ENCODE measurements at places on chromosomes 5 and 9.

GRCh38 chr9:91953718-91954117, 3.7 kb upstream of the ROR2 start:
- no peak for DNase-seq

GRCh38 chr9:73441890-73442818, 290.5 kb downstream of the ANXA1 start:
- no peak for DNase-seq

- no peak for DNase-seq
These were observed 15.6 kb downstream of the UNC5A start for GRCh38 chr5:176825957-176826356.

DNA sequence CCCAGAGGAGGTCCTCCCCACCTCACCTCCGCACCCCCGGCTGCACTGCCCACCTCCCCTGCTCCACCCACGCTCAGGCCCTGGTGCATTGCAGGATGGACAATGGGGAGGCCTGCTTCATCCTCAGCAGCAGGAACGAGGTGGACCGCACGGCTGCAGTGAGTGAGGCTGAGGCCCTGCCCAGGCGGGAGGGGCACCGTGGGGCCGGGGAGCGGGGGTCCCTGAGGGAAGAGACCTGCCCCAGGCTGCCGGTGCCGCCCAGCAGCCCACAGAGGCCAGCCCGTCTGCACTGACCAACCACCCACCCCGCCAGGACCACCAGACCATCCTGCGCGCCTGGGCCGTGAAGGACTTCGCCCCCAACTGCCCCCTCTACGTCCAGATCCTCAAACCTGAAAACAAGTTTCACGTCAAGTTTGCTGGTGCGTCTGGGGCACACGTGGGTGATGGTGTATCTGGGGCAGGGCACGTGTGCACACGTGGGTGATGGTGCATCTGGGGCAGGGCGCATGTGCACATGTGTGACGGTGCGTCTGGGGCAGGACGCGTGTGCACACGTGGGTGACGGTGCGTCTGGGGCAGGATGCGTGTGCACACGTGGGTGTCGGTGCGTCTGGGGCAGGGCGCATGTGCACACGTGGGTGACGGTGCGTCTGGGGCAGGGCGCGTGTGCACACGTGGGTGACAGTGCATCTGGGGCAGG, 66.7 kb downstream of the KCNT1 start:
- DNase-seq = no peak

DNA sequence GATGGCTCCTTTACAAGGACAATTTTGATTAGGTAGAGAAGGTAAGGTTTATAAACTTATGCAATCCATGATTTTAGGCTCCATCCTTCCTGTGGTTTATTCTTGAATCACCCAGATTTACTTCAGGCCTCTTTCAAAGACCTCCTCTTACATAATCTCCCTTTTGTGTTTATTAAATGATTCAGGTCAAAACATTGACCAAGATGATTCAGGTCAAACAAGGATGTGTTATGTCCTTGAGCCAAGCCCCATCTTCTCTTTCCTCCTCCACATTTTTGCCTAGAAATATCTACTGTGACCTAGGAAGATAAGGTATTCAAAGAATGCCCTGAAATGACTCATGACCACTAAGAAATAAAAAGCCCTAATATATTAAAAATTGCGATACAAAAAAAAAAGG, 31.8 kb upstream of the TLR4 start:
- DNase-seq = no peak

GRCh38 chr5:169767938-169768337, 130.9 kb downstream of the DOCK2 start:
- no peak for DNase-seq

DNA sequence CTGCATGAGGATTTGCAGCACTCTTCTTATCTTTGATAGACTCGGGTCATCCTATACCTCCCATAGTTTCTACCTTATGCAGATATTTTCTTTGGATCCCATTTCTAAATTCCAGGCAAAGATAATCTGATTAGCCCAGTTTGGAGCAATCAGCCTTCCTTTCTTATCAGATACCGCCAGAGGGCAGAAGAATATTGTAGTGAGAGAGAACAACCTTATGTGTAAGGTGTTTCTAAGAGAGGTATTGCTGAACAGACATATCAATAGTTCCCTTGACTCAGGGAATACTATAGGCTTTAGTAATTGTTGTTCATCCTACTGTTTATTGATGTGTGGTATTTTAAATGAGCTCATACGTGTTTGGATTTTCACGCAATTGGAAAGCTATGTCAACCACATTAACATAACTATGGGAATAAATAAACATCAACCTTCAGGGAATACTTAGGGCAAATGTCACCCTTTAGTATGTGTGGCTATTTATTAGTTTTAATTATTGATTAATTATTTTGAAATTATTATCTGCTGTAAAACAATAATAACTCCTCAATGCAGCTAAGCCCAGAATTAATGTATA, 1435.2 kb upstream of the CDH9 start:
- no peak for DNase-seq

GRCh38 chr5:30156156-30156555, 1037.3 kb upstream of the CDH6 start:
- DNase-seq = no peak

DNA sequence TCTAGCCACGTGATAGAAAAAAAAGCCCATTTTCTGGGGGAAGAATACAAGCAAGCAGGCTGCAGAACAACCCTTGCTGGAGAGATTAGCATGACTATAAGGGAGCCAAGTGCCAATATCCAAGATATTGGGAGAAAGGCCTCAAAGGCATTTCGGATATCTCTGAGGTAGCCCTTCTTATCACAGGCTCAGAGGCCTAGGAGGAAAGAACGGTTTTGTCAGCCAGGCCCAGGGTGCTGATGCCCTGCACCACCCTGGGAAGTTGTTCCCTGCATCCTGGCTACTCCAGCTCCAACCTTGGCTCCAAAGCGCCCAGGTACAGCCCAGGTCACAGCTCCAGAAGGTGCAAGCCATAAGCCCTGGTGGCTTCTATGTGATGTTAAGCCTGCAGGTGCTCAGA, 66.4 kb downstream of the C9orf153 start:
- no peak for DNase-seq

DNA sequence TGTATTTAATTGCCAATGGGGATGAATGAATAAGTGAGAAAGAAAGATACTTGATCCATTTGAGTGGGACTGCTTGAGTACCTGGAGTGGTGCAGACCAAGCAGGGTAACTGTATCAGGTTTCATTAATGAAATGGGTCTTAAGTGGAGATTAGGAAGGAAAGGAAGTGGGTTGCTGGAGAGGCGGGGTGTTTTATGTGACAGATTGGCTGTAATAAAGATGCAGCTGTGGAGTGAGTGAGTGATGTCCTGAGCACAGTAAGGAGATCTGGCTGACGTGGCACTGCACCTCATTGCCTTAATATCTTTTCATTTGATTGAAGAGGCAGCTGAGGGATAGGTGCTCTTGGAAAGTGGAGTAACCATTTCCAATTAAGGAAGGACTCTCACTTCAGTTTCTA, 161.0 kb upstream of the CCDC152 start:
- no peak for DNase-seq

DNA sequence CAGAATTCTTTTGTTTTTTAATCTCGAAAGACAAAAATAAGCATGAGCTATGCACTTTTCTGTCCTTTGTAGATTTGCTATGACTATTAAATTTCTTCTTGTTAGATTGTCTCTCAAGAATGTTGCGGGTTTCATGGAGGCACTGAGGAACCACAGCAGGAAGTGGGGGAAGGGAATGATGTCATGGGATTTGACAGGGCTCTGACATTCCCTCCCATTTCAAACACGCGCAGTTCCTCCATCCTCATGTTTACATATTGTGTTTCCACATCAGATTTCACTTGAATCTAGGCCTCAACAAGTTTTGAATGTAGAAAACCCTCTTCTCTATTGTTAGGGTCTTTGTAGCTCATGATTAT, 154.8 kb downstream of the PALM2AKAP2 start:
- DNase-seq = no peak

GRCh38 chr9:78692871-78693270, 395.9 kb downstream of the PSAT1 start:
- no peak for DNase-seq

DNA sequence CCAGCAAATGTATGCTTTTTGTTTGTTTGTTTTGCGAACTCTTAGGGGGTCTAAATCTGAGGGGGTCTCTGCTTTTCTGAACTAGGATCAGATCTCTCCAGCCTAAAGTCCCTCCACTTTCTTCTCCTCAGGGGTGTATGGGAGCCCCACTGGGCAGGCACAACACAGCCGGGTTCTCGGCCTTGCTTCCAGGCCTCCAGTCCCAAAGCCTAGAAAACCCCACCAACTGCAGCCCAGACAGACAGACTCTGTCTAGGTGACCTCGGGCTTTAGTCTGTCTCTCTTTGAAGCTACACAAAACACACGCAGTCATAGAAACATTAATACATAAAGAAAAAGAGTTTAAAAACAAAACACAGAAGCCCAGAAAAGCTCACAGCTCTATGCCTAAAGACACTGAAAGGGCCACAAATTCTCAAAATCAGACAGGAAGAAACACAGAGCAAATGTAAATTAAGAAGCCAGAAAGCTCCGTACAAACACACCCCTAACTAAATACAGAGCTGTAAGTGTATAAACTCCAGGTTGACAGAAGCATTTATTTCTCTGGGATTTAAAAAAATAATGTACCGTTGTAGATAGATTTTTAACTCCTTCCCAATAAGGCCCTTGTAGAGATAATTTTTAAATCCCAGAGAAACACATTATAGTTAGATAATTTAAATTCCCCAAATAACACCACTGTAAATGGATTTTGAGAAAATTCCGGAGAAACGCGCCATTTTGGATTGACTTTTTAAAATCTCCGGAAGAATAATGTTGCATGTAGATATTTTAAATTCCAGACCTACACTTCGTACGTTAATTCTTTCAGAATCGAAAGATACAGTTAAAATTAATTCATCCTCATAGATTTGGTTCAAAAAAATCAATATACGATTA, 2.0 kb downstream of the PITX1 start:
- no peak for DNase-seq

DNA sequence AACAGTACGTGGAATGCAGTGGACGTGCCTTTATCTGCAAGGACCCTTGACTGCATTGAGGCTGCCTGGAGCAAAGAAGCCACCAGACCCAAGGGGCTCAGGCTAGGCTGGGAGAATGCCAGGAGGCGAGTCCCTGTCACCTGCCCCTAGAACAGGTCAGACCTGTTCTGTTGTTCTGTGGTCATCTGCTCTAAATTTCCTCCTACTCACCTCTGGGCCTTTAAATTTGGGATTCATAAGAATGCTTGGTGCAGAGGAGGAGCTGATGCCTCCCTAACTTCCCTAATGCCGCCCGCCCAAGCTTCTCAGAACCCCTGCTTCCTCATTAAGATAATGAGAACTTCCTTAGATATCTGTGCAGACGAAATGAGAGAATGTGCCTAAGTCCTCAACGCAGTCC, 32.0 kb downstream of the DAPK1 start:
- no peak for DNase-seq

DNA sequence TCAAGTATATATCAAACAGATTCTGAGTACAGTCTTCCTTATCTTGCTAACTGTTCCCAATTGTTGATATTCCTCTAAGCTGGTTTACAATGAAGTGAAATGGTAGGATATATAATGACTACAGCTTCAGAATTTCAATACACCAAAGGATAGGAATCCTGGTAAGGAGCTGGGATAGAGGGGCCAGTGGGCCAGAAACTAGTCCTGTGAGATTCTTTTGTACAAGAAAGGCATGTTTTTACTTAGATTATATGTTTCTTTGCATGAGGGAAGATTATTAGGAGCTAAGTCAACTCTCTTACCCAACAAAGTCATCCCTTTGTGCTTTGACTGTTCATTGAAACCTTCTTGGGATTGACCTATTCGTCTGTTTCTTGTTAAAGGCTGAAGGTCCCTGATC, 435.7 kb downstream of the PLK2 start:
- DNase-seq = no peak

- DNase-seq = no peak
These were observed 16.1 kb downstream of the CSNK1G3 start for GRCh38 chr5:123528065-123528464.

DNA sequence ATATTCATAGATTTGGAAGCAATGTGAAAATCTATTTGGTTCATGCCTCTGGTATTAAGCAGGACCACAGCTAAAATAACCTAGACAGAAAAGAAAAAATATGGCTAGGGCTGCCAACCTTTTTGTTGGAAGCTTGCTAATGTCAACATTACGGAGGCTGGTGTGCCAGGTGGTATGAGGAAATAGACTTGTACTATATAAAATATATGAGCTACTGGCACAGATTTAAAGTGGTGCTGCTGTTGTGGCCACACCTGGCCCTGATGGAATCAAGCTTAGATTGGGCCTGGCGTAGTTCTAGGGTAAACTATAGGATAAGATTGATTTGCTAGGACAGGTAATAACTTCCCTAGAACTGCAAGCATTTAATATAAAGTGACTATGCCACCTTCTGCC, 10.6 kb upstream of the PARP8 start:
- DNase-seq = no peak

GRCh38 chr5:20636686-20637085, 648.7 kb upstream of the CDH18 start:
- no peak for DNase-seq

DNA sequence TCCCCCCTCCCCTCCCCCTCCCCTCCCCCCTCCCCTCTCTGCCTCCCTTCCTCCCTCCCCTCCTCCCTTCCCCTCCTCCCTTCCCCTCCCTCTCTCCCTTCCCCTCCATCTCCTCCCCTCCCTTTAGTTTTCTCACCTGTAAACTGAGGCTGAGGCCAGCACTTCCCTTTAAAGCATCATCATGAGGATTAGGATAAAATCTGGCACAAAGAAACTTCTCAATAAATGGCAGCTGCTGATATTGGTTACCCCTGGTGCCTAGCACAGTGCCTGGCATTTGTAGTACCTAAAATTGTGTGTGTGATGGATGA, 41.9 kb downstream of the RAI14 start:
- no peak for DNase-seq

- no peak for DNase-seq
These were observed 28.5 kb downstream of the NANS start for GRCh38 chr9:98085058-98085457.

- no peak for DNase-seq
These were observed 220.7 kb downstream of the SPOCK1 start for GRCh38 chr5:137278476-137278875.

GRCh38 chr9:1053986-1054425, 3.8 kb downstream of the DMRT2 start:
- DNase-seq = no peak

GRCh38 chr9:30244877-30245276, 2139.6 kb upstream of the ACO1 start:
- DNase-seq = no peak

DNA sequence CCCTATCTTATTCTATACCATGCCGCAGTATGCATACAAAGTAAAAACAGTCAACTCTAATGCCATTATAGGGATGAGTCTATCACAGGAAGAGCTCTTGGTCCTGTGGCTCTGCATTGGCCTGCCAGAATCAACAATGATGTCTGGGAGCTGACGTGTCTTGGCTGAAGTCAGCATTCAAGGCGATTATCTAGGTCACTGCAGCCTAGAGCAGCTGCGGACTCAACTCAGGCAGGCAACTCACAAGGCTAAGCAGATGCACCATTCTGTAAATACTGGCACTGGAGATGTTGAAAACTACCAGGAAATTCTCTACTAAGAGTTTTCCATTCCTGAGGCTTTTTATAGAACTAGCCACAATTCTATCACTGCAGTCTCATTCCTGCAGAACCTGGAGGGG, 13.3 kb downstream of the SPATA9 start:
- DNase-seq = no peak

- DNase-seq = no peak
These were observed 351.9 kb downstream of the NFIB start for GRCh38 chr9:13962006-13962405.
